ENCODE measurements at places on chromosomes 7 and 10. TPM values are rescaled to one million over a fixed set of nuclear protein-coding genes. Genes with fewer than 3 reads are reported as not detected.
A peak's percentile ranks its signal among the peaks of the same experiment; 100 is the strongest.

DNA sequence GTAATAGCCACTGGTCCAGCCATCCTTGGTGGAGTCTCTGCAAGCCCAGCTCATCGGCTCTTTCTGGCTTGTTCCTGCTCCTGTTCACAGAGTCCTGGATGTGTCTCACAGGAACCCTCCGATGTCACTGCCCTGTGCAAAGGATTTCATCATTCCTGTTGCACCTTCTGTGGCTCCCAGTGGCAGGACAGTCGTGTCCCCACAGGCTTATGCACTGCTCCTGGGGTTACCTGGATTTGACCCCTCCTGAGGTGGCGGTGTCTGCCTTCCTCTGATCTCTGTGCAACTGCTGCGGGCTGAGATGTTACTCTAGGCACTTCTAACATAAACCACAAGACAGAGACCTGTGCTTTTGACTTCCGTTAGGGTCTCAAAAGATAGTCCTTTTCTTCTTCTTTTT lies 30.6 kb downstream of the APBB1IP start:
- no peak overlapping the region for H3K4me3 ChIP-seq
- peaks cover 26% of the 10 kb centered on the region for H3K4me1 ChIP-seq
- peak overlapping the region; percentile 52 for H3K27ac ChIP-seq
- H3K36me3 ChIP-seq = peaks cover 50% of the 10 kb centered on the region

PKD2L1 gene
- not detected for polyA plus RNA-seq

- H3K27me3 ChIP-seq = no peaks in the 10 kb centered on the region
- H3K36me3 ChIP-seq = no peaks in the 10 kb centered on the region
- H3K4me3 ChIP-seq = no peak overlapping the region
- no peak overlapping the region for H3K27ac ChIP-seq
These were observed 78.5 kb downstream of the SEC61G start for GRCh38 chr7:54680377-54681005.

DNA sequence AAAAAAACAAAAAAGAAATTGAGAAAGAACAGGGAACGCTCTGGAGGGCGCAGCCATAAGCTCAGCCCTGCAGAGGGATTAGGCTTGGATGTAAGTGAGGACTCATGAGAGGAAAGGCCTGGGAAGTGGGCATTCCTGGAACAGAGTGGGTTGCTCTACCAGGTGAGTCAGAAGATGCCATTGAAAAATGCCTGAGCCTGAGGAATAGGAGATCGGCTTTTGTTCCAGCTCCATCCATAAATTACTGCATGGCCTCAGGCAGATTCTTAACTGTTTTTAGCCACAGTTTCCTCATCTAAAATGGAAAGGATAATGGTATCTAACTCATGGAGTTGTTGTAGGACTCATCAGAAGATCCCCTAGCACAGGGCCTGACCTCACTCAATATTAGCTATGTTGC lies 1.1 kb upstream of the RGR start:
- no peak for DNase-seq
- H3K4me3 ChIP-seq = no peak overlapping the region
- no peak overlapping the region for H3K27ac ChIP-seq
- H3K36me3 ChIP-seq = no peaks in the 10 kb centered on the region
- H3K27me3 ChIP-seq = no peaks in the 10 kb centered on the region

DNA sequence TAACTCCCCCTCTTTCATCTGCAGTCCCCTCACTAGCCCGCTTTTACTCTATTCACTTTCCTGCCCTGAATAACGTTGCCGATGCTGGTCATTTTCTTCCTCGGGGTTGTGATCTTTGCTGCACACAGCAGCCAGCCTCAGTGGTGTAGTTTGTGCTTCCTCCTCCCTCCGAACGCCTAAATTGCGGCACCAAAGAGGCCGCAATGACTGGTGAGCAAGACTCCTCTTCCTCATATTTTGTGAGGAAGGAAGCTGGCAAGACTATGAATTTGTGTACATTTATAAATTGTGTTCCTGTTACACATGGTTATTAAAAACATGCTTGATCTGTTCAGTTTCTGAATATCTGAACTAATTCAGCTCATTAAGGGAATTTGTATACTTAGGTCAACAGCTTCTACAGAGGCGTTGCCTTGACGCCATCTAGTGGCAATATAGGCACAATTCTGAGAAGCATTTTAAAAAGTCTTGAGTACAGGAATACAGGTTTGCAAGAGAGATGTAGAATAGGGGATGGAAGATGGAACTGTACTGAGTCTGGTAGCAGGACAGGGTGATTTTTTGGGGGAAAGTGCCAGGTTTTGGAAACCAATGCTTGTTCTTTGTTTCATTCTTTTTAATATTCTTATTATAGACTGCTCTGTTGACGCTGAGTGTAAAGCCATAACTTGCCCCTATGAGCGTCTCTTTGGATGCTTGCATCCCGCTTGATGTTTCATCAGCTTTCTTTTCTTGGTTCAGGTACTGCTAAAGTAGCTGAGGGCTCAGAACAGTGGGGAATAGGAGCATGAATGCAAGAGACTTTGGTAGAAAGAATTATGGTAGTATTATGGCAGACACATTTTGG lies 4.1 kb upstream of the TAS2R5 start:
- H3K27me3 ChIP-seq = no peaks in the 10 kb centered on the region
- H3K4me1 ChIP-seq = peaks cover 9% of the 10 kb centered on the region
- no peaks in the 10 kb centered on the region for H3K36me3 ChIP-seq

DNA sequence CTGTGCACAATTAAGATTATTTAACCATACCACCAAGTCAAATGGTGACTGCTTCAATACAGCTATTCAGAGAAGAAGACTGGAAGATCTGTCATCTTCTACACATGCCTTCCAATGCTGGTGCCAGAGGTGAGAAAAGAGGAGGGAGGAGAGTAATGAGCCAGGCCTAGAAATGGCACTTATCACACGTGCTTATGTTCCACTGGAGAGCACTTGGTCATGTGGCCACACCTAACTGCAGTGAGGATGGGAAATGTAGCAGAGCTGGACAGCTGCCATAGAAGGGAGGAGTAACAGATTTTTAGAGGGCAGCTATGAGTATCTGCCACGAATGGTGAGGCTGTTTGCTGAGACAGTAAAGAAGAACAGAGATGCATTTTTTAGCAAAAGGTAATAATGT lies 77.1 kb downstream of the MPLKIP start:
- peaks cover 66% of the 10 kb centered on the region for H3K36me3 ChIP-seq
- no peak overlapping the region for H3K4me3 ChIP-seq
- peak overlapping the region; percentile 0 for H3K27ac ChIP-seq
- no peak for DNase-seq

GRCh38 chr7:108268200-108268820 lies 138.1 kb upstream of the LAMB4 start:
- H3K27me3 ChIP-seq = no peaks in the 10 kb centered on the region
- H3K4me3 ChIP-seq = no peak overlapping the region
- H3K4me1 ChIP-seq = no peaks in the 10 kb centered on the region

GRCh38 chr10:21807180-21807579 lies 196.3 kb downstream of the DNAJC1 start:
- DNase-seq = no peak
- no peaks in the 10 kb centered on the region for H3K4me1 ChIP-seq
- no peaks in the 10 kb centered on the region for H3K27me3 ChIP-seq
- no peaks in the 10 kb centered on the region for H3K36me3 ChIP-seq

DNA sequence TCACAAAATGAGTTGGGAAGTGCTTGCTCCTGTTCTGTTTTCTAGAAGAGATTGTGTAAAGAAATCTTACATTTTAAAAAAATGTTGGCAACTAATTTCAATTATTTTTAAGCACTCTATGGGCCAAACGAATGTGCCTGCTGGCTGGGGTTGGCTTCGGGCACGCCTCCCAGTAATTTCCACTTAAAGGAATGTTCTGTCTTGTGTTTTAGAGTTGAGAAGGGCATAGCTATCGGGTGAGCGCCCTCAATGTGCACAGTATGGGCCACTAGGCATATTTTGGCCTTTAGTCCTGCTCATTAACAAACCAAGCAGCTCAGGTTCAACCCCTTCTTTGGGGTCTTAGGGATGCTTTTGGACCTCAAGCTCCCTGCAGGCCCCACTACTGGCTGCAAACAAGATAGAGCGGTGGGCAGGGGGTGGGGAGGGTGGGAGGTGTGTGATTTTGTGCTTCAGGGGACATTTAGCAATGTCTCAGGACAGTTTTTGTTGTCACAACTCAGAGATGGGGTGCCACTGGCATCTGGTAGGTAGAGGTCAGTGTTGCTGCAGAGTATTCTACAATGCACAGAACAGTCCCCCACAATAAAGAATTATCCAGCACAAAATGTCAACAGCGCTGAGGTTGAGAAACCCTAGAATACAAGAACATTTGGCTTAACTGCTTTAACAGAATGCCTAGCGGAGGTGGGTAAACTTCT lies 40.7 kb downstream of the TACC2 start:
- H3K27me3 ChIP-seq = no peaks in the 10 kb centered on the region
- H3K36me3 ChIP-seq = no peaks in the 10 kb centered on the region
- no peak overlapping the region for H3K4me3 ChIP-seq
- no peaks in the 10 kb centered on the region for H3K4me1 ChIP-seq
- no peak for DNase-seq

Measured in CD14-positive monocyte (primary cell).